H1 (cell line): ENCODE measurements at places on chromosomes 13 and 19.
A peak's percentile ranks its signal among the peaks of the same experiment; 100 is the strongest.

GRCh38 chr13:23639674-23640073 lies 69.5 kb downstream of the TNFRSF19 start:
- no peak for DNase-seq

GRCh38 chr19:52742516-52742915 lies 7.7 kb upstream of the ZNF611 start:
- no peak for DNase-seq

- DNase-seq, result no peak
Measured at GRCh38 chr13:21233086-21233485, 56.6 kb downstream of the MRPL57 start.

- DNase-seq, result no peak
Measured at GRCh38 chr19:13808856-13809255, 13.6 kb downstream of the ZSWIM4 start.

GRCh38 chr13:80296638-80297037 lies 44.3 kb downstream of the SPRY2 start:
- DNase-seq, result no peak

GRCh38 chr13:31957772-31958171 lies 73.8 kb upstream of the FRY start:
- DNase-seq, result no peak

- no peak for DNase-seq
Measured at GRCh38 chr19:18672606-18673337, 10.7 kb upstream of the CRTC1 start.

GRCh38 chr13:21670883-21671619 lies at the start of gene FGF9:
FGF9 (plus strand) TSS chr13:21671073; CDS start chr13:21671913, 840 bp downstream.
- DNase-seq, result peak; percentile 83

DNA sequence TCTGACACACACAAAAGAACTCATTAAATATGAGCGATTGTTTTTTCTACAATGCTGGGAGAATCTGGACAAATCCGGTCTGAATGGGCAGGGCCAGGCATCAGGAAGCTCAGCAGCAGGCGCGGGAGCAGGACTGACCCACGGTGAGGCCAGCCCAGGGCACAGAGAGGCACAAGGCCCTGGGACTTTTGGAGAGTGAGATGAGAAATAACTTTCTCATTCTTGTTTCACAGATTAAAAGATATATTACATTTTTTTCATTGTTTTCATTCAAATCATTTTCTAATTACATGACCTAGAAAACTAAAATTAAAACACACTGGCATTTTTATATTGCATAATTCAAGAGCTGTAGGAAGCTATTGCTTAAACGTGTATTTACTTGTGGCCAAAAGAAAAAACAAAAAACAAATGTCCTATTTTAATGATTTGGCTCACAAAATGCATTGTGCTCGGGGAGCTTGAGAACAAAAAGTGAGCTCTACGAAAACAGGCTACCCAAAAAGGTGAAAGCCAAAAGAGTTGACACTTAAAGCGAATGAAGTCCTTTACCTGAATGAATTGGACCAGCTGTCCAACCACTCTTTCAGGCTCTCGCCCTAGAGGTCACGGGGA lies 133.1 kb downstream of the TNFRSF19 start:
- no peak for DNase-seq

DNA sequence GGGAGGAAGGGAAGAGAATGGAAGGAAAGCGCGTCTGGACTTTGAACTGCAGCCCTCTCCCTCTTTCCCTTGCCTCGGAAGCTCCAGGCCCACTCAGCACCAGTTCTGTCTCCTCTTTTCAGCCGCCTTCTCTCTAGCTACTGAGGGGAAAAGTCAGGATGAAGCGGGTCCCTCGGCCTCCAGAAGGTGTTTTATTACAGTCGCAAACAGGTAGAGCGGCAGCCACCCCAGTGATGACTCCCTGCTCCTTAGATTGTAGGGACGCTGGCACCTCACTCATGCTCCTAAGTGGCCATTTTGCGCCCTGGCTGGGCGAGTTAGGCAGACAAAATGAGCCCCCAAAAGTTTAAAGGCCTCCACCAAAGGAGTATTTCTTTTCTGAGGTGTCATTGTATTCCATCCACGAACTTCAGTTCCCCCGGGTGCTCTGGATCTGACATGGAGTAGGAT lies 954 bp upstream of the STK24 start:
- DNase-seq, result no peak

DNA sequence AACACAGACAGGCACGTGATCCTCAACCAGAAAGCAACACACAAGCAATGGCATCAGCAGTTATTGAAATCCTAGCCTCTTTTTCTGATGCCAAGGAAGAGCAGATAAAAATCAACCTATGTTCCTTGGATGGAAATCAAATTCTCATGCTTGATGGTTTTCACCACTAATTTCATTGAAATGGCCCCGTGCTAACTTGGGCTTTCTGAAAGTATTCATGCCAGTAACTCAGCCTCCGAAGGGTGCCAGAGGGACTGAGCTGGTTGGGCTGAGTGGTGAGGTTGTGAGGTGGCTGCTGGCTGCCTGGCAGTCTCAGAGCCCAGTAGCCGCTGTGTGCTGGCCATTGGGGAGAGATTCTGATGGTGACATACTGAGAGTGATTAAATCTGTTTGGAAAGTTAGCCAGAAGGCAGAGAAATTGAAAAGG lies 309.3 kb downstream of the DCT start:
- no peak for DNase-seq

DNA sequence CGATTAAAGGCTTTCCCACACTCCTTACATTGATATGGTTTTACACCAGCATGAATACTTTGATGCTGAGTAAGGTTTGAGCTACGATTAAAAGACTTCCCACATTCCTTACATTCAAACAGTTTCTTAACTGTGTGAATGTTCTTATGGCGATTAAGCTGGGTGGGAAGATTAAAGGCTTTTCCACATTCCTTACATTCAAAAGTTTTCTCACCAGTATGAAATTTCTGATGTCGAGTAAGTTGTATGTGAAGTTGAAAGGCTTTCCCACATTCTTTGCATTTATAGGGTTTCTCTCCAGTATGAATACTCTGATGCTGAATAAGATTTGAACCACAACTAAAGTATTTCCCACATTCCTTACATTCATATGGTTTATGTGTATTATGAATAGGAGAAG lies 20.0 kb downstream of the ZNF780B start:
- no peak for DNase-seq

GRCh38 chr13:33186861-33187291 lies 98.7 kb downstream of the STARD13 start:
- DNase-seq, result no peak

- no peak for DNase-seq
Measured at GRCh38 chr13:100106005-100106404, 17.1 kb downstream of the PCCA start.

GRCh38 chr13:27790523-27790922 lies 1.8 kb upstream of the GSX1 start:
- DNase-seq, result no peak

DNA sequence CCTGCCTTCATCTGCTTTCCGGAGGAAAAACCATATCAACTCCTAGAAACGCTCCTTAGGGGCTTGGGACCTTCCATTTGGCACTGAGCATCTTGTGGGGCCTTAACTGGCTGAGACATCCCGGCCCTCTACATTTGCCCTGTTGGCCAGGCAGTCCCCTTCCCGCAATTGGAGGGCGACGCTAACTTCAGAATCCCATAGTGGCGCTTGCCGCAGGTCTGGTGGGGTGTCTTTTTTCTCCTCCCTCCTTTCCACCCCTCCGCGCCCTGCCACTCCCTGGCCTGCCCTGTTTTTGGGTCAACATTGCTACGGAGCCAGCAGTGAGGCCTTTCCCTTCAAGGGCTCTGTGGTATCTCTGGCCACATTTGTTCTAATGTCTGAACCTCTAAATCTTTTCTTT lies 13.6 kb upstream of the CRTC1 start:
- DNase-seq, result no peak

GRCh38 chr19:41411968-41412265 lies 14.3 kb downstream of the BCKDHA start:
- DNase-seq, result no peak

- no peak for DNase-seq
Measured at GRCh38 chr19:2574478-2574931, 98.6 kb downstream of the GADD45B start.

DNA sequence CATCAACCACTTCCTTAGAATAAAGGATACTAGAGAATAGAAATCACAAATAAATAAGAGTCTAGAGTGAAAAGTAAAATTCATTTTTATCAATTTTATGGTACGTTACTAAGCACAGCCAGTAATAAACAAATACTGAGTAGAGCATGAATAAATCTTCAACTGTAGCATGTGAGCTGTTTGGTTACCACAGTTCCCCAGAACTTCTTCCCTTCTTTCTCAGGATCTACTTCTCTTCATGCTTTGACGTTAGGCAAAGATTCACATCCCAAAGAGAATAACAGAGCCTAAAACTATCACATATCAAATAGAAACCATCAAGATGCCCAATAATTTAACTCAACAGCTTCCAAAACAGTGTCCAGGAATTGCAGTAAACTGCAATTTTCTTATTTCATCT lies 7.4 kb downstream of the RUBCNL start:
- no peak for DNase-seq

DNA sequence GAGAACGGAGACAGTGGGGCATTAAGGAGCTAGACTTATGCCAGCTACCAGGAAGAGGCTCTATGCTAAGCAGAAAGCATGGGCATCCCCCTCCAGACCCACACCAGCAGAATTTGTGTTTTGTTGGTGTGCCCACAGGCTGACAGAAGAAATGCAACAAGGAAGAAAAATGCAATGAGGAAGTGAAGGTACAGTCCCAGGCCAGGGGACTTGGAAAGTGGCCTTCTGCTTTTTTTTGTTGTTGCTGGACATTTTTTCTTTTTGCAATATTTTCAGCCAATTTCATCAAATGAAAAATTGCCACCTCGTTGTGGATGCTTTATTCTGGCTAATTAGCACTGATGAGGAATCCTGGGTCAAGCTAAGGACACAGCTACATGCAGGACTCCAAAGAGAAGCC lies 167.7 kb downstream of the TSHZ3 start:
- no peak for DNase-seq

GRCh38 chr13:29081036-29081435 lies 260.9 kb downstream of the MTUS2 start:
- no peak for DNase-seq

- DNase-seq, result no peak
Measured at GRCh38 chr13:89627996-89628395, 1719.5 kb upstream of the MIR17HG start.

- no peak for DNase-seq
Measured at GRCh38 chr13:91540158-91540736, 141.8 kb downstream of the GPC5 start.

GRCh38 chr19:7505288-7505681 lies 10.6 kb upstream of the ZNF358 start:
- no peak for DNase-seq

DNA sequence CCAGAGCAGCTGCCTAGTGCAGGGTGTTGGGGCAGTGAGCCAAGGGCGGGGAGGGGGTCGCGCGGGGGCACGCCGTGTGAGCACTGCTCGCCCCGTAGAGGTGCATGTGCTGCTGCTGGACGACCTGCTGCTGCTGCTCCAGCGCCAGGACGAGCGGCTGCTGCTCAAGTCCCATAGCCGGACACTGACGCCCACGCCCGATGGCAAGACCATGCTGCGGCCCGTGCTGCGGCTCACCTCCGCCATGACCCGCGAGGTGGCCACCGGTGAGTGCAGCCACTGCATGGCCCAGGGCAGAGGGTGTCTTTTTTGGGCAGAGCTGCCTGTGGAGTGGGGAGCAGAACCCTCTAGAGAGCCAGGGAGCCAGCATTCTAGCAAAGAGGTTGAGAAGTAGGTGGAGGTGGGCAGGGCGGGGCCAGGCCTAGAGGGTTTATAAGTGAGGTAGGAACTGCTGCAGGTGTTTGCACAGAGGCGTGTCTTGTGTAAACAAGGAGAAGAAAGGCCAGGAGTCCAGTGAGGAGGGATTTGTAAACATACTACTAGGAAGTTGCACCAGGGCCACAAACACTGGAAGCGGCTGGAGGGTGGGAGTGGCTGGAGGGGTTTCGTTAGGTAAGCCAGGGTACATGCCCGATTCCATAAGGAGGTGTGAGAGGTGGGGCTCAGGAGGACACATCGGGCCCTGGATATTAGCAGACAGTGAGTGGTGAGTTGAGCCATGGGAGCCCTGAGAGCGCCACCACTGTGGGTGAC lies 21.3 kb downstream of the ARHGEF1 start:
- no peak for DNase-seq

DNA sequence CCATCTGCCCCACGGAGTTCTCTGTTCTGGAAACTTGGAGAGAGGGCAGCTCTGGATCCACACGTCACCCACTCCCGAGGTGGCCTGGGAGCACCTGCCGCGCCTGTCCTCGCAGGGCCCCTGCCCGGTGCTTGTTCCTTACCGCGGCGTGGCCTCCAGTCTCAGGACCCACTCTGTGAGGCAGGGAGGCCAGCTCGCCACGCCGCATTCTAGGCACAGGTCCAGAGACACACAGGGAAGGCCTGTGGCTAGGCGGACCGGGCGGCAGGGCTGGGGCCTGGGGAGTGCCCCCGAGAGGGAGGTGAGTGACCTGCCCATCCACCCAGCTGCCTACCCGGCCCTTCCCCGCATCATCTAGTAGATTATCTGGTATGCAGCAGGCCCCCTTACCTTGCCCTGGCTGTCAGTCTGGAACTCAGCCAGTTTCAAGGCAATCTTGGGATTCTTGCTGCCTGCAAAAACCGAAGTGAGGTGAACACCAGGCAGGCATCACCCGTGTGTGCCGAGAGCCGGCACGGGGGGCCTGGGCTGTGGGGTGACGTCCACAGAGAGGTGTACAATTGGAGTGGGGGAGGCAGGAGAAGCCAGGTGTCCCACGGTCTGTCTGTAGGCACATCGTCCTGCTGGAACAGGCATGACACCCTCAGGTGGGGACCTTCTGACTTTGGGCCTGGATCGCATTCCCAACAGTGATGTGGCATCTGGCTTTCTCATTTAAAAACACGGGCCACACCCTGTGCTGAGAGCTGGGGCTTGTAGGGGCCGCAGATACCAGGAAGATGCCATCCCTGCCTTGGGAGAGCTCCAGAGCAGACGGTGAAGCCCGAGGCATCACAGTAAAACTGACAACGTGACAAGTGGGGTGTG lies 23.6 kb downstream of the DPP9 start:
- no peak for DNase-seq

DNA sequence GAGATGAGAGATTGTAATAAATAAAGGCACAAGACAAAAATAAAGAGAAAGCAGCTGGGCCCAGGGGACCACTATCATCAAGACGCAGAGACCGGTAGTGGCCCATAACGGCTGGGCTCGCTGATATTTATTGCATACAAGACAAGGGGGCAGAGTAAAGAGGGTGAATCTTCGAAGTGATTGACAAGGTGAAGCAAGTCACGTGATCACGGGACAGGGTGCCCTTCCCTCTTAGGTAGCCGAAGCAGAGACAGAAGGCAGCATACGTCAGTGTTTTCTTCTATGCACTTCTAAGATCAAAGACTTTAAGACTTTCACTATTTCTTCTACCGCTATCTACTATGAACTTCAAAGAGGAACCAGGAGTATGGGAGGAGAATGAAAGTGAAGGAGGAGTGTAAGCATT lies 4.6 kb upstream of the PRKCG start:
- DNase-seq, result no peak

GRCh38 chr13:98889419-98890085 lies 88.3 kb downstream of the DOCK9 start:
- no peak for DNase-seq

- DNase-seq, result no peak
Measured at GRCh38 chr19:6387372-6387771, 5.6 kb downstream of the GTF2F1 start.
